ENCODE measurements at places on chromosomes 4 and X. TPM values are rescaled to one million over a fixed set of nuclear protein-coding genes. Genes with fewer than 3 reads are reported as not detected.
A peak's percentile ranks its signal among the peaks of the same experiment; 100 is the strongest.

DNA sequence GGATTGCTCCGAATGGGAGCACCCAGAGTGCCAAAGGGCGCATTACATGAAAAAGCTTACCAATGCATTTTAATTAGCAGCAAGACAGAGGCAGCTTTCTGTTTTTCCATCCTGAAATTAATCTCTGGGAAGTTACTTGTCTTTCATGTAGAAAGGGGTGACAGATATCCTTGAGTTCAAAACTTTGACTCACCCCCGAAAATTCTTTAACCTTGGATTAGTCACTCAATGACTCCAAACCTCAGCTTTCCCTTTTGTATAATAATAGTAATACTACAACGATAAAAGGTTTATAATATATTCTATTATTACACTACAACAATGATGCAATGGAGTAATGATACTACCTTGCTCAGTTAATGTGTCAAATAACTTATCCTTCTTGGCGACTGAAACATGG lies 126.3 kb downstream of the ADAMTS3 start:
- DNase-seq: no peak
- no peak overlapping the region for H3K27ac ChIP-seq
- H3K36me3 ChIP-seq: no peaks in the 10 kb centered on the region
- no peak overlapping the region for H3K4me3 ChIP-seq
- no peaks in the 10 kb centered on the region for H3K27me3 ChIP-seq
- no peaks in the 10 kb centered on the region for H3K4me1 ChIP-seq

DNA sequence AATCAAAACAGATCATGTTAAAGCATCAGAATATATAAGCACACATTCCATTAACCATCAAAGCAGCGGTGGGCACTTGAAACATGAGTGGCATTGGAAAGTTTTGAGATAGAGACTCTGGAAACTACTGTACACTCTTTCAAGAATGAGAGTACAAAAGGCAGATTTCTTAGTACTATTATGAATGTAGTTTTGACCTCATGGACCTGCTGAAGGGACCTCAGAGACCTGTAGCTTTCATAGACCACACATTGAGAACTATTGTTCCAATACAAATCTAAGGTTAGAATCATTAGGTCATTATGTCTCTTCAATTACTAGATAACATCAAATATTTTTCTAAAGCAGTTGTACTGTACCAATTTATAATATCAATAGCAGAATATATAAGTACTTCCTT lies 283.6 kb downstream of the RPA4 start:
- no peaks in the 10 kb centered on the region for H3K27me3 ChIP-seq
- H3K4me1 ChIP-seq: no peaks in the 10 kb centered on the region
- no peak overlapping the region for H3K27ac ChIP-seq
- DNase-seq: no peak
- no peak overlapping the region for H3K4me3 ChIP-seq
- H3K36me3 ChIP-seq: no peaks in the 10 kb centered on the region

GRCh38 chrX:148354916-148355315 lies 145.5 kb upstream of the AFF2 start:
- no peaks in the 10 kb centered on the region for H3K27me3 ChIP-seq
- DNase-seq: no peak
- no peak overlapping the region for H3K27ac ChIP-seq
- no peak overlapping the region for H3K4me3 ChIP-seq
- H3K36me3 ChIP-seq: no peaks in the 10 kb centered on the region

DNA sequence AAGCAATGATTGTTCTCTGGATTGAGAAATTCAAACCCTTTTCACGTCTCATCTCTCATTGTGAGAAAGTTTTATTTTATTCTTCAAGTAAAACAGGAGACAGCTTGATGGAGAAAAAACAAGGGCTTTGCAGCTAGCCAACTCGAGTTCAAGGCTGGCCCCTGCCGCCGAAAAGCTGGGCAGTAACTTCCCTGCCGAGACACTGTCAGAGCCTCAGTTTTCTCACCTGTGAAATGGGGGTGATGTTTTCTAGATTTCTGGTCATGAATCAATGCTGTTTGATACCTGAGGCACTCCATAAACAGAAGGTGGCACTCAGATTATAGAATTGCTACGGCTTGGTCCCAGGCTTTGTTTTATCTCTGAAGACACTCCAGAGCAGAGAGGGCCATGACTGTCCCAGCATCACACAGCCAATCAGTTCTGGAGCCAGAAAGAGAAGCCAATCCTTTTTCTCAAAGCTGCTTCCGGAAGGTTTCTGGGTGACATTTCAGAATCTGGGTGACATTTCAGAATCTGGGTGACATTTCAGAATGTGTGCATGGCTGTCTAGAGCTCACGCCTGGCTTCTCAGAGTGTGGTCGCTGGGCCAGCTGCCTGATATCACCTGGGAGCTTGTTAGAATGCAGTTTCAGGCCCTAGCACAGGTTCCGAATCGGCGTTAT lies 33.2 kb downstream of the HMX1 start:
- DNase-seq: no peak
- H3K4me1 ChIP-seq: no peaks in the 10 kb centered on the region
- H3K27ac ChIP-seq: no peak overlapping the region

- no peaks in the 10 kb centered on the region for H3K27me3 ChIP-seq
- H3K27ac ChIP-seq: no peak overlapping the region
- peak; percentile 64 for DNase-seq
- no peaks in the 10 kb centered on the region for H3K36me3 ChIP-seq
- peaks cover 19% of the 10 kb centered on the region for H3K4me1 ChIP-seq
- no peak overlapping the region for H3K4me3 ChIP-seq
Measured at GRCh38 chr4:76984788-76985211, 35.2 kb downstream of the SEPTIN11 start.

TSPAN5 gene
- 0.18 TPM for total RNA-seq

GRCh38 chr4:145921231-145921630 lies 17.4 kb downstream of the ZNF827 start:
- H3K27me3 ChIP-seq: no peaks in the 10 kb centered on the region
- H3K36me3 ChIP-seq: no peaks in the 10 kb centered on the region
- no peak overlapping the region for H3K4me3 ChIP-seq
- no peaks in the 10 kb centered on the region for H3K4me1 ChIP-seq
- H3K27ac ChIP-seq: no peak overlapping the region
- DNase-seq: no peak

GRCh38 chrX:104130808-104131207 lies 18.5 kb downstream of the ZCCHC18 start:
- no peaks in the 10 kb centered on the region for H3K27me3 ChIP-seq
- no peak for DNase-seq
- H3K4me1 ChIP-seq: no peaks in the 10 kb centered on the region
- H3K4me3 ChIP-seq: no peak overlapping the region
- no peak overlapping the region for H3K27ac ChIP-seq
- no peaks in the 10 kb centered on the region for H3K36me3 ChIP-seq

DNA sequence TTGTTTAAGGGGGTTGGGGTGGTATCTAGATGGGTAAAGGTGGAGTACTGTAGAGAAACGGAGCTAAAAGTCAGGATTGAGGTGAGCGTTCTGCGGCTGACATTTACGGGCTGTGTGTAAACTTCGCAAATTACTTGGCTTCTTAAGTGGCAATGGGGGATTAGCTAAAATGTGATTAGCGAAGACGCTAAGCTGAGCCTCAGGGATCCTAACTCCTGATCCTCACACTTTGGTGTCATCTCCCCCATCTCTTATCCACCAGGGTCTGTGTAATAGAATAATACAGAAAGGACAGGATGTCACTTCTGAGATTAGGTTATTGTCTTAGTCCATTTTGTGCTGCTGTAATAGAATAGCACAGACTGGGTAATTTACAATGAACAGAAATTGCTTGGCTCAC lies 10.6 kb upstream of the FAT1 start:
- no peak overlapping the region for H3K27ac ChIP-seq
- DNase-seq: no peak
- no peak overlapping the region for H3K4me3 ChIP-seq
- H3K27me3 ChIP-seq: no peaks in the 10 kb centered on the region
- H3K4me1 ChIP-seq: peaks cover 58% of the 10 kb centered on the region

DNA sequence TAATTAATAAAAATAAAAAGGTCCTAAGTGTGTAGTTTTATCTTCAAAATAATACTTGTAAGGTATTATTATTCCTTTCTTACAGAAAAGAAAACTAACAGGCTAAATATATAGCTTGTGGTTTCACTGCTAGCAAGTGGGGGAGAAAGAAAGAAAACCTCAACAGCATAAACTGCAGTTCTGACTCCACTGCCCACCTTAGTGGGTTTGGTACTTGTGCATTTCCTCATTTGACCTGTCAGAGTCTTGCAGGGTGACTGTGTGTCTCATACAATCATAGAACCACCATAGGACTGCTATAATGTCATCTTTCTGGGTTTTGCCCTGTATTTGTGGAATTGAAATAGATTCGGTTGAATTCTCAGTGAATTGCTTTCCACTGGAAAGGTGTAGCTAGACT lies 94.7 kb upstream of the PUDP start:
- no peak for DNase-seq
- no peaks in the 10 kb centered on the region for H3K4me1 ChIP-seq
- H3K27me3 ChIP-seq: no peaks in the 10 kb centered on the region
- no peaks in the 10 kb centered on the region for H3K36me3 ChIP-seq

GRCh38 chrX:110087485-110088356 lies 84.8 kb downstream of the TMEM164 start:
- no peak for DNase-seq
- no peak overlapping the region for H3K27ac ChIP-seq
- H3K27me3 ChIP-seq: no peaks in the 10 kb centered on the region
- H3K4me1 ChIP-seq: peaks cover 26% of the 10 kb centered on the region

GRCh38 chrX:23118890-23119527 lies 119.2 kb downstream of the DDX53 start:
- H3K4me1 ChIP-seq: peaks cover 3% of the 10 kb centered on the region
- no peaks in the 10 kb centered on the region for H3K36me3 ChIP-seq
- no peak for DNase-seq
- no peak overlapping the region for H3K27ac ChIP-seq
- no peaks in the 10 kb centered on the region for H3K27me3 ChIP-seq
- no peak overlapping the region for H3K4me3 ChIP-seq

IQCM gene
- total RNA-seq: not detected

GRCh38 chrX:119391279-119391678 lies 7.9 kb upstream of the SLC25A43 start:
- peak; percentile 22 for DNase-seq
- H3K4me1 ChIP-seq: peaks cover 25% of the 10 kb centered on the region
- H3K27ac ChIP-seq: no peak overlapping the region
- H3K36me3 ChIP-seq: no peaks in the 10 kb centered on the region
- H3K4me3 ChIP-seq: no peak overlapping the region
- no peaks in the 10 kb centered on the region for H3K27me3 ChIP-seq

GRCh38 chr4:124401606-124402005 lies 310.9 kb downstream of the ANKRD50 start:
- H3K4me3 ChIP-seq: no peak overlapping the region
- H3K36me3 ChIP-seq: no peaks in the 10 kb centered on the region
- no peak for DNase-seq
- H3K27me3 ChIP-seq: no peaks in the 10 kb centered on the region
- H3K4me1 ChIP-seq: no peaks in the 10 kb centered on the region

GRCh38 chr4:1980561-1981041 lies 28.2 kb downstream of the NELFA start:
- no peaks in the 10 kb centered on the region for H3K27me3 ChIP-seq
- no peaks in the 10 kb centered on the region for H3K4me1 ChIP-seq
- H3K36me3 ChIP-seq: peaks cover 85% of the 10 kb centered on the region
- H3K27ac ChIP-seq: no peak overlapping the region
- DNase-seq: no peak
- no peak overlapping the region for H3K4me3 ChIP-seq

OPN1MW gene
- total RNA-seq: not detected

GRCh38 chr4:10007436-10007740 lies 13.9 kb downstream of the SLC2A9 start:
- peak overlapping the region; percentile 1 for H3K4me3 ChIP-seq
- no peaks in the 10 kb centered on the region for H3K27me3 ChIP-seq
- peak overlapping the region; percentile 85 for H3K27ac ChIP-seq

DNA sequence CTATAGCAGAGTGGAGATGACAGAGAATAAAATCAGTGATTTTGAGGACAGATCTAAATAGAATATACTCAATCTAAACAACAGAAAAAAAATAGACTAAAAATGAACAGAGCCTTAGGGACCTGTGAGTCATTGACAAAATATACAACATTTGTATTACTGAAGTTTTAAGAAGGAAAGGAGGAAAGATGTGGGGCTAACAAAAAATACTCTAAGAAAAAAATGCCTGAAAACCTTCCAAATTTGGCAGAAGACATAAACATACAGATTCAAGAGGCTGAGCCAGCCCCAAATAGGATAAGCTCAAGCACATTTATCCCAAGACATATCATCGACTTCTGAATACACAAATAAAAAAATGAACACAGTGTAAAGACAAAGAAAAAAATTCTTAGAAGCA lies 123.6 kb upstream of the INTU start:
- H3K4me3 ChIP-seq: no peak overlapping the region
- no peaks in the 10 kb centered on the region for H3K27me3 ChIP-seq
- H3K27ac ChIP-seq: no peak overlapping the region
- H3K36me3 ChIP-seq: no peaks in the 10 kb centered on the region

BANK1 gene
- total RNA-seq: 0.15 TPM

ZFYVE28 gene
- total RNA-seq: 0.24 TPM

DNA sequence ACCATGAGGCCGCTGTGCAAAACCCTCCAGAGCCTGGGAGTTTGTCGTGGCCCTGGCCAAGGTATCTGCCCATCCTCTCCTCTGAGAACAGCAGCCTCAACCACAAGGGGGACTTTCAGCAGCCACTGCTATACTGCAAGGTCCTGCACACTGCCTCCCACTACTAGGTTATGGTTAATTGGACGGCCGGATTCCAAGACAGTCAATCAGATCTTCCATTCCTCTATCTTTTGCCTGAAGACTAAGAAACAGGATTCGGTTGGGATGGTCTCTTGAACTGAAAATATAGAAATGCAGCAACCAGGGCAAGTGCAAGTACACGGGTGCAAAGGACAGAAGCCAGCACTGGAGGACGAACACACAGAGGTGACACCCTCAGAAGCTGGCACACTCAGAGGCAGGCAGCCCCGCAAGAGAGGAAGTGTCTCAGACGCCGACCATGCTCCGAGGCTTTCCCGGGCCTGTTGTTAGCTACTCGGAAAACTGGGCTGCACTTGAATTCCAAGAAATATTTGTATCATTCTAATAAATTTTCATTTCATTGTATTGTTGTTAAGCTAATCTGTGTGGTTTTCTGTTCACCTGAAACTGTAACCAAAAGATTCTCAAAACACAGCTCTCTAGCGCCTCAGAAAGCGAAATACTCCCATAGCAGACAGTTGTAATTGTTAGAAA lies 63.3 kb downstream of the AFAP1 start:
- no peaks in the 10 kb centered on the region for H3K36me3 ChIP-seq
- H3K27ac ChIP-seq: no peak overlapping the region
- DNase-seq: peak; percentile 55
- no peaks in the 10 kb centered on the region for H3K27me3 ChIP-seq
- peaks cover 31% of the 10 kb centered on the region for H3K4me1 ChIP-seq

DNA sequence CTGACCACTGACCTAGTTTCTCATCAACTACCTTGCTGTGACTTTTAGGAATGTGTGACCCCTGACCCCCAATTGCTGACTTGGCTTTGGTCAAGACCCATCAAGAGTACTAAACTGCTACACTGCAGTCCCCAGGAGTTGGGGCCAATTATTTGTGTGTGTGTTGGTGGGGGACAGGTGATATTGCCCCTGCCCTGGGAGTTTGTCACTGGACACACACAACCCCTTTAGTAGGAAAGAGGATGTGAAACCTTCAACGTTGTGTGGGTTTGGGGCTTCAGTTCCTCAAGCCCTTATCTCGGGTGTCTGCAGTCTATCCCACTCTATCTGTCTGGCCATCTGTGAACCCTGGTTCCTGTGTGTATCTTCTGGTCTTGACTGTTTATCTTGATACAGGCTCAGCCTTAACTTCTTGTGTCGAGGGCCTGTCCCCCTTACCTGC lies 6.5 kb downstream of the SASH3 start:
- no peak for DNase-seq
- H3K27ac ChIP-seq: no peak overlapping the region
- H3K36me3 ChIP-seq: no peaks in the 10 kb centered on the region
- peaks cover 12% of the 10 kb centered on the region for H3K4me1 ChIP-seq
- no peak overlapping the region for H3K4me3 ChIP-seq
- H3K27me3 ChIP-seq: no peaks in the 10 kb centered on the region
